ENCODE measurements at places on chromosomes 12 and 14. TPM values are rescaled to one million over a fixed set of nuclear protein-coding genes. Genes with fewer than 3 reads are reported as not detected.

SLC24A4 gene
- total RNA-seq: 1.3 TPM

AKAP5 gene
- 0.34 TPM for total RNA-seq

KRT6C gene
- not detected for total RNA-seq

GAS2L3 gene
- 179 TPM for total RNA-seq

C14orf132 gene
- 10.9 TPM for total RNA-seq

HOXC5 gene
- total RNA-seq: not detected

STAC3 gene
- total RNA-seq: 0.69 TPM

TAS2R30 gene
- 3.4 TPM for total RNA-seq

KLHL33 gene
- total RNA-seq: 0.34 TPM

GUCY2C gene
- not detected for total RNA-seq

ANO2 gene
- not detected for total RNA-seq

KLHDC1 gene
- 4.0 TPM for total RNA-seq

CLEC9A gene
- not detected for total RNA-seq

OR4E2 gene
- total RNA-seq: not detected

SLC6A15 gene
- 62.9 TPM for total RNA-seq

DTX1 gene
- 0.36 TPM for total RNA-seq

SLC25A47 gene
- total RNA-seq: not detected

FGD6 gene
- total RNA-seq: 2.7 TPM

DIO2 gene
- total RNA-seq: not detected

DHRS4 gene
- 34.4 TPM for total RNA-seq

GEMIN2 gene
- 22.0 TPM for total RNA-seq

PTPRR gene
- total RNA-seq: not detected

PLEKHG7 gene
- total RNA-seq: not detected

PCNX4 gene
- total RNA-seq: 77.1 TPM

All from melanocyte of skin (primary cell).